CD4-positive, alpha-beta T cell treated with Interleukin-12 subunit alpha and Interleukin-12 subunit beta, for 1 hour (primary cell): ENCODE measurements at places on chromosomes 1 and 21.

DNA sequence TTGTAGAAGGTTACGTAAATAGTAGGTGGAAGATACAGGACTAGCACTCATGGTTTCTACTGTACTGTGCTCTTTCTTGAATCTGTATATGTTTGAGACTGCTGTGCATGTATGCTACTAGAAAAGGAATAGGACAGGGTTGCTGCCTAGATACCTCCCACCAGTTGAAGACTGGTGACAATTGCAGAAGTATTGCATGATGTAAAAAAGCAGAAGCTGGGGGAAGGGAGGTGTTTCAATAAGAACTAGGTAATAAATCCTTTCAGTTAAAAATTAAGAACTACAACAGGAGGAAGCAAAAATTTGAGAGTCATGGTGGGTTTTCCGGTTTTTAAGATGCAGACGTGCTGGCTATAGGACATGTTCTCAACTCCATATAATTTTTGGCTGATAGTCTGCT, 88.1 kb downstream of the CCDC30 start:
- DNase-seq = no peak

GRCh38 chr1:40820911-40821693, 37.5 kb downstream of the KCNQ4 start:
- DNase-seq = no peak

DNA sequence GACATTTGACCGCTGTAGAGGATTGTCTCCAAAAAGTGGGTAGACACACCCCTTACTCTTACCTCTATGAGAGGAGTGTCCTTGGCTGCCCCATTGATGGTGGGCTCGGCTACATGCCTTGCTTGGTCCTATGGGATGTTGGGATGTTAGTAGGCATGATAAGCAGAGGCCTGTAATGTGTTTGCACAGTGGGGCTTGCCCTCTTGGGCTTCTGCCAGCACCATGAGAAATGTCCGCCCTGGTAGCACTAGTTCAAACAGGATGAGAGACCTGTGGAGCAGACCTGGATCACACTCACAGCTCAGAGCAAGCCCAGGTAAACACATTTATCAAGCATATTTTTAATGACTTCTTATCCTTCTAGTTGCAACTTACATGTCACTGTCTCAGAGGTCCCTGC, 54.2 kb downstream of the SH3GLB1 start:
- DNase-seq = no peak

- DNase-seq = no peak
Measured at GRCh38 chr1:162388615-162389014, 7.1 kb downstream of the C1orf226 start.

- no peak for DNase-seq
Measured at GRCh38 chr1:150269451-150269850, 635 bp upstream of the APH1A start.

- DNase-seq = no peak
Measured at GRCh38 chr1:63688302-63688890, 85.4 kb upstream of the ROR1 start.

DNA sequence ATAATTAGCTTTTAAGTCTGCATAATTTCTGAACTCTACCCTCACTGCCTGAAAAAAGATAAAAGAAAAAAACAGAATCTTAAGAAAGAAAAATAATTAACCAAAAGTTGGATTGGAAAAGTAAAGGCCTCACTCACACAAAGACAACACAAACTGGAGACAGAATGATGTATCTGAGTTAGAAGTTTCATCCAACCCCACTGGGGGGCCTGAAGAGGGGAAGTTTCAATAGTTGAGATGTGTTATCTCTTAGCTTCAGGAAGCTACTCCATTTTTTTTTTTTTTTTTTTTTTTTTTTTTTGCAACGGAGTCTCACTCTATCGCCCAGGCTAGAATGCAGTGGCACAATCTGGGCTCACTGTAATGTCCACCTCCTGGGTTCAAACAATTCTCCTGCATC, 19.9 kb downstream of the SYDE2 start:
- DNase-seq = no peak

DNA sequence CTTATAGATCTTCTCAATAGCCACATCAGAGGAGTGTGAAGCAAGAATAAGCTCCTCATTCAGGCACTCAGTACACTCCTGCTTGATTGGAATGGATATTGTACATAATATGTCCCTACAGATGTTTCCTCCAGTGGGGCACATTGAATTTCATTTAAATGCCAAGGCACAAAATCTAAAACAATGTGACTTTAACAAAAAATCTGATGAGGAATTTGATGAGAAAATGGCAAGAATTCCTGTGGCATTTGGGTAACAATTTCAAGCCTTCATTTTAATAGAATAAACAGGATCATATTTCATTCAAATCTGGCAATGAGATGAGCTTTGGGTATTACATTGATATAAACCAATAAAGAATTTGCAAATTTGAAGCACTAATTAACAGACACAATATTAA, 307.7 kb upstream of the PKN2 start:
- DNase-seq = no peak

DNA sequence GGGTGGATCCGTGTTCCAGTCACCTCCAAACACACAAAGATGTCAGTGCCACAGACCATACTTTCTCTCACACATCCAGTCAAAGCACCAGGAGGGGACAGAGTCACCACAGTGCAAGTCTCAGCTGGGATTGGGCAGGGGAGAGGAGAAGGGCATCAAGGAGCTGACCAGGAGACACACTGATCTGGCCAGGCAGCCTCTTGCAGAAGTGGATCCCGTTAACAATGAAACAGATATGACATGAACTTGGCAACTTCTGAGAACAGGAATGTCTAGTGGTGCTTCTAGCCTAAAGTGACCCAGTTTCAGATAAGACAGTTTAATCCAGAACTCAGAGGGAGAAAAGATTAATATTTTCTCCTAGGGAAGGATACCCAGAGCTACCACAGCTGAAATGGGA, 71.0 kb downstream of the HIVEP3 start:
- no peak for DNase-seq

- no peak for DNase-seq
Measured at GRCh38 chr1:163770265-163770664, 448.5 kb downstream of the NUF2 start.

- DNase-seq = no peak
Measured at GRCh38 chr1:116330342-116330652, 42.7 kb upstream of the ATP1A1 start.

DNA sequence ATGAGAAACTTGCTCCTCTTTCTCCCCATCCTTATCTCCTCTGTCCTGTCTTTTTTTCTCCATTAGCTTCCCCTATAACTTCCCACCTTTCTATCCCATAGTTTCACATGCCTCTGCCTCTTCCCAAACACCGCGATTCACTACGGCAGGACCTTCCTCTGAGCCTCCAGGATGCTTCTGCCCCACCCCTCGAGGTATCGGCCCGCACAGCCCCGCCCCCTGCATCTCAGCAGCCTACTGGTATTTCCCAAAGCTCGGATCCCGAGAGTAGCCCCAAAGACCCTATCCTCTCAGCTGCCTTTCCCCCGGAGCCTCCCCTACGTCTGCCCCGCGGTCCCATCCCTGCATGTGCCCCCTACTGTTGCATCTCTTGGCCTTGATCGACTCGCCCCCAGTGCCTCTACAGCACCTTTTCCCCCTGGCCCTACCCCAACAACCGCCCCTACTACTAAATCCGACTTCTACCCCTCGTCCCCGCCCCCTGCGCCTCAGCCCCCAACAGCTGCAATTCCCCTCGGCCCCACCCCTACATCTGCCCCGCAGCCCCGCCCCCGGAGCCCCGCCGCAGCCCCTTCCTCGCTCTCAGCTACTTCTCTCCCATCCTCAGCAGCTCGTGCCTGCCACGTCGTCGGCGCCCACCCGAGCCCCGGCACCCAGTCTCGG, 512 bp downstream of the PIAS3 start:
- DNase-seq = peak; percentile 70

DNA sequence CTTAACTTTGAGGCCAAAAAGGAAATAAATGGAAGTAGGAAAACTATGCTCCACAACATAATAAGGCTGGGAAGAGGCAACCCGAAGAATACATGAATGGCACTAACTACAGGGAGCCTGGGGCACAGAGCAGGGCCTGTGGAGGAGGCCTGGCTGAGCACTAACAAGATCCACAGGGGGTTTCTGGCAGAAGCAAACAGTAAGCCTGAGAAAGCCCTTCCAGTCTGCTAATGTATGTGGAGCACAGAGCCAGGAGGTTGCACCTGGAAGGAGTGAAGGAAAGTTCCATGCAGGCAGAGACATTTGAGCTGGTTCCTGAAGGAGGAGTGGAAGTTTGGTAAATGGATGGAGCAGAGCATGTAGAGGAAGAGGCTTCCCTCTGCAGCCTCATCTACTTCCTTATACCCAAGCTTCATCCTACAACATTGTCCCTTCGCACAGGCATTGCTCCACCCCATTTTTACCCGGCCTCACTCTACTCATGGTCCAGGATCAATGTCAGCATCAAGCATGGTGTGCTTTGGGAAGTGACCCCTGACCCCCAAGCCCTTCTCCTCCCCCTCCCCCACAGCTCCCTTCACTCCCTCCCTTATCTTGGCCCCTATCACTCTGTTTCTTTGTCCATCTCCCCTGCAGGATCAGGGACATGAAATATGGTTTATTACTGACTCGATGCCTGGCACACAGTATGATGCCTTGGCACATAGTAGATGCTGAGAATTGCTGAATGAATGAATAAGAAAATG, 23.3 kb downstream of the SHISA4 start:
- DNase-seq = no peak

GRCh38 chr1:226643177-226643576, 94.6 kb downstream of the STUM start:
- peak; percentile 37 for DNase-seq

DNA sequence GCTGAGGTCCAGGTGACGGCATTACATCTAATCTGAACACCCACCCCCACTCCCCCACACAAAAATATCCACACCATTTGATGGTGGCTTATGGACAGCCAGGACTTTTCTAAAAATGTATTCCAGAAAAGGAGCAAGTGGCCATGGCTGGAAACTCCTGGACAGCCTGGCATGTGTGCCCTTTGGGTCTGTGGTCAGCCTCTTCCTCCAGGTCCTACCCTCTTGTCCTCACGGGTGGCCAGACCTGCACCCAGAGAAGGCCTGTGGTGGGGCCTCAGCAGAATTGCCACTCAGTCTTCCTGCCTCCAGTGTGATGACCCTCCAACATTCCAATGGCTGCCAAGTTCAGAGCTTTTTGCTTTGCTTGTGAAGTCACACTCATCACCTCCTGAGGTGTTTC, 600.6 kb downstream of the AJAP1 start:
- DNase-seq = no peak

DNA sequence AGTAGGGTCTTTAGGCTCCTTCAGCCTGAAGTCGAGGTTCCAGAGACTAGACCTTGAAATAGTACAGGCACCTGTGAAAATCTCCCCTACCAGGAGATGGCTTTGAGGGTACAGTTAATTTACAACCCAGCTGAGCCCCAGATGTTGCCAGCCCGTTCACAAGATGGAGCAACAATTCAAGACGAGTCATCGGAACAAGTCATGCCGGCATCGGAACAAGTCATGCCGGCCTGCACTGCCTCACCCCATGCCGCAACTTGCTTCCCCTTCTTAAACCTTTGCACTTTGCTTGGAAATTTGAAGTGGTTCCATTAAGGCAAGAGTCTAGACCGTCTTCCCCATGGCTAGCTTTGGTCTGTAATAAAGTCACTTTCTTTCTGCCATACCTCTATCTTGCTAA, 16.0 kb downstream of the HHAT start:
- no peak for DNase-seq

- no peak for DNase-seq
Measured at GRCh38 chr1:121522061-121522759, 337.4 kb downstream of the SRGAP2C start.

DNA sequence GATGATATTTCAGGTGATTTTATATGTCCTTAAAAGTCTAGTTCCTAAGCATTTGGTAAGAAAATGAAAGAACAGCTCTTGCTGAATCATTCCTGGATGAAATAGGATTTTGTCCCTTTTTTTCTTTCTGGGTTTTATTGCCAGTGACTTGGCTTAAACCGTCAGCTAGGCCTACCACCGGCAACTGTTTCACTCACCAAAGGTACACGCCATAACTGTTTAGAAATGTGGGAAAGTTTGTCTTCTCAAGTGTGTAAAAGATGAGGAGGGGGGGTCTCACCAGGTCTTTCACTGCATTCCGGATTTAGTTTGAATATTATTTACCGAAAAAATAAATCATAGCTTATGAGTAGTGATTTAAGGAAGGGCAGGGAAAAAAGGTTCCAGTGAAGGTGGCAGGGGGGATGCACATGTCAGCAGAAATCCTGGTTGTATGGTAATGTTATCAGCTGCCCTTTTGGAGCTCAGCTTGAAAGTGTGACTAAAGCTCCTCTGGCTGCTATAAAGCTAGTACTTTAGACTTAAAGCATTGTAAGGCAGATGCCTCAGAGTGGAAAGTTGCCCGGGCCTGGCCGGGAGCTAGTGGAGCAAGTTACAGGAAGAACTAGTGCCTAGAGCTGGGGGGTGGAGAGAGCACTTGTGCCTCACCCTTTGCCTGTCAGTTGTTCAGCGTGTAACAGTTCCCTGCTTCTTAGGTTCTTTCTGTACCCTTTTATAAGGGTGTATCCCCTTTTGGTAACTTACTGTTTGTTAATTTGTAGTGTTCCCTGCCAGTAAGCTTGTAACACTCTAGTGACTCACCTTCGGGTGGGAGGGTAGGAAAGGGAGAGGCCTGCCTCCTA, 3.1 kb downstream of the ATP1A1 start:
- DNase-seq = peak; percentile 36

DNA sequence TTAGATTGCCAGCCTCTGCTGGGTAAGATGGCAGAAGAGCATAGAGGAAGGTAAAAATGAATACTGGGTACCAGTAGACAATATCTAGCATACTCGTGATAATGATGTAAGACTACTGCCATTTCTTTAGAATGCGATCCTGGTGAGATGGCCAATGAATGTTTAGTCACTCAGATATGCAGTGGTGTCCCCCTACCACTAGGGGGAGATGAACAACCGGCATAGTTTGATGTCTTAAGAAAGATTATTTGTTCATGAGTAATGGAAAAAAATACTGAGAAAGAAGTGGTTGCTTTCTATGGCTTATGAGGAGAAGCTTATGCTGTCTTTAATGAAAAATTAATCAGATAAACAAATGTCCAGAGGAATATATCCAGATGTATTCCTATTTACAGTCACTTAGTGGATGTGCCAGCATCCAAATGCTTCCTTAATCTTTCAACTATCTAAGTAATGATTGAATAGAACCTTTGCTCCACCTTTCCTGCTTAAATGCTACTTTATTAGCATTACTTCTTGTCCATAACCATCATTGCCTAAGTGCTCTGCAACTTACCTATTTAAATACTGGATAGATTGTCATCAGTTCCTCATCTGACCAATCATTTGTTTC, 256.6 kb downstream of the ST6GALNAC3 start:
- DNase-seq = peak; percentile 49
